ENCODE measurements at places on chromosomes 5 and 9.

DNA sequence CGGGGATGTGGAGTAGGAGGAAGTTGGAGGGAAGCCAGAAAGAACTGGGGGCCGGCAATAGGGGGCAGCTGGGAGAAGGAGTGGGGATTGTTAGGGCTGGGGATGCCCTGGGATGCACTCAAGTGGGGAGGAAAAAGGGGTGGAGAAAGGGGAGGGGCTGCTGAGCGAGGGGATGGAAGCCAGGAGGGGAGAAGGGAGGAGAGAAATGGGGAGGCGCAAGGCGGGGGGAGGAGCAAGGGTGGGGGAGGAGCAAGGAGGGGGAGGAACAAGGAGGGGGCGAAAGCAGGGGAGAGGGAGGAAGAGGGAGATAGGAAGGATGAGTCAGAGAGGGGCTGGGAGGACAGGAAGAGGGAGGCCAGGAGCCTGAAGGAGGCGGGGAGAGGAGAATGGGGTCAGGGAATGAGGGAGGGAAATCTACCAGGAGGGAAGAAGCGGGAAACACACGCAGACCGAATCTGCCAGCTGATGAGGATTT lies 1.6 kb downstream of the IRX4 start:
- no peak for DNase-seq

DNA sequence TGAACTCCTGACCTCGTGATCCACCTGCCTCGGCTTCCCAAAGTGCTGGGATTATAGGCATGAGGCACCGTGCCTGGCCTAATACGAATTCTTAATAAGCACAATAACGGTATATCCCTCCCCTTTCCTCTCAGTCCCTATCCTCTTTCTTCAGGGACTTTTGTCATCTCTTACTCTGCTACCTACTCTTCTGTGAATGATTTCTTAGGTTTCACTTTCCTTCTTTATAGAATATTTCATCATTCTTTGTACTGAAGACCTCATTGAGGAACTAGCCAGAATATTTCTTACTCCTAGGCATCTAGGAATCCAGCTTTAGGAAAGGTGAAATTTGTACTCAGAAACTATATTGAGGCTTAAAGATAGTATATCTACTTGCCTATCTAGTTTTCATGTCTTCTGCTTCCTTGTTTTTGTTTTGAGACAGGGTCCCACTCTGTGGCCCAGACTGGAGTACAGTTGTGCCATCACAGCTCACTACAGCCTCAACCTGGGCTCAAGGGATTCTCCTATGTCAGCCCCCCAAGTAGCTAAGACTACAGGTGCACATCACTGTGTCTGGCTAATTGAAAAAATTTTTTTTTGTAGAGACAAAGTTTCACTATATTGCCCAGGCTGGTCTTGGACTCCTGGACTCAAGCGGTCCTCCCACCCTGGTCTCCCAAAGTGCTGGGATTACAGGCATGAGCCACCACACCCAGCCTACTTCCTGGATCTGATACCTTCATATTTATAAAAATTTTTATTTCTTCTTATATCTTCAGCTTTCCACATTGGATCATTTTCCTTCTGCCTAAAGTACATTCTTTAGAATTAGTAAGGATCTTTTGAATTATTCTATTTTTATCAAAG lies 69.7 kb downstream of the GPBP1 start:
- no peak for DNase-seq

DNA sequence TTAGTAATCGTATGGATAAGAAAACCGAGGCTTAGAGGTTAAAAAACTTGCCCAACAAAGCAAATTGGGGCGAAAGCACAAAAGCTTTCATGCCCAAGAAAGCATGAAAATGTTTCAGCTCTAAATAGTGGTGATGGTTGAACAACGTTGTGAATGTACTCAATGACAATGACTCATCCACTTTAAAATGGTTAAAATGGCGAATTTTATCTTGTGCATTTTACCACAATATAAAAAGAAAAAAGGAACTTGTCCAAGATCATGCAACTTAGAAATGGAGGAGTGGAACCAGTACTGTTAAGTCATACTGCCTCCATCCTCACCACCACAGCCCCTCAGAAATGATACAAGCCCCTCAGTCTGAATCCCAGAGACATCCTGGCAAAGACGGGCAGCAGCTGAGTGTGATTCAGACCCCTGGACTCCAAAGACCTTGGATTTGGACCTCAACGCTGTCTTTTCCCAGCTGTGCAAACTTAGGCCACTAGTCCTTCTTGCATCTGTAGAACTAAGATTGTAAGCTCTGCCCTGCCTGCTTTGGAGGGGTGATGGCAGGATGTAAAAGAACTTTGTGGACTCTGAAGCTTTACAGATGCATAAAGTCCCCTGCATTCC lies 158.4 kb downstream of the GABBR2 start:
- no peak for DNase-seq

DNA sequence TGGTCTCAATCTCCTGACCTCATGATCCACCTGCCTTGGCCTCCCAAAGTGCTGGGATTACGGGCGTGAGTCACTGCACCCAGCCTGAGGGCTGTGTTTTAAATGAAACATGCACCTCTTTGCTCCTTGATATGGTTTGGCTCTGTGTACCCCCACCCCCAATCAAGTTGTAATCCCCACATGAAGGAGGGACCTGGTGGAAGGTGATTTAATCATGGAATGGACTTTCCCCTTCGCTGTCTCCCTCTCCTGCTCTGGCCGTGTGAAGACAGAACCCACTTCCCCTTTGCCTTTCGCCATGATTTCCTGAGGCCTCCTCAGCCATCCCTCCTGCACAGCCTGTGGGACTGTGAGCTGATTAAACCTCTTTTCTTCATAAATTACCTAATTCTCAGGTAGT lies 12.5 kb upstream of the NOTCH1 start:
- DNase-seq, result no peak

GRCh38 chr9:36942891-36943290 lies 91.2 kb downstream of the PAX5 start:
- DNase-seq, result no peak

DNA sequence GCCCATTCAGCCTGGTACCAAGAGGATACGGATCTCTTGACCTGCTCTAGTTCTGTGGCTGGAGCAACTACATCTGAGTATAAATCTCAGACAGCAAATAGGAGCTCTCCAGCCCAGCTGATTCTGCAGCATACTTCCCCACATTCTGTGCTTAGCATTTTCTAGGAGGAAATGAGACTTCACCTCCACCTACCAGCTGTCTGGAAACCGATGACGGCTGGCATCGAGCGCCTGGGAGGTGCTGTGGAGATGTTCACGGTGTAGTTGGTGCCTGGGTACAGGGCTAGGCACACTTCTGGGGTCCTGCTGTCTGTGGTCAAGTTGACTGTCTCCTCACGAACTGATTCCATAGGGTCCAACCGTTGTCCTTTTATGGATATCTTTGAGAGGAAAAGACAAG lies 63.6 kb downstream of the SUSD1 start:
- no peak for DNase-seq
